Muscle of arm (tissue), 14 donors: ENCODE measurements at places on chromosomes 12 and 14. TPM values are rescaled to one million over a fixed set of nuclear protein-coding genes. Genes with fewer than 3 reads are reported as not detected.

The DIO3 gene
- polyA plus RNA-seq = 4.3 TPM

The SYNDIG1L gene
- 0.11 TPM for polyA plus RNA-seq

The STYK1 gene
- not detected for polyA plus RNA-seq

DNA sequence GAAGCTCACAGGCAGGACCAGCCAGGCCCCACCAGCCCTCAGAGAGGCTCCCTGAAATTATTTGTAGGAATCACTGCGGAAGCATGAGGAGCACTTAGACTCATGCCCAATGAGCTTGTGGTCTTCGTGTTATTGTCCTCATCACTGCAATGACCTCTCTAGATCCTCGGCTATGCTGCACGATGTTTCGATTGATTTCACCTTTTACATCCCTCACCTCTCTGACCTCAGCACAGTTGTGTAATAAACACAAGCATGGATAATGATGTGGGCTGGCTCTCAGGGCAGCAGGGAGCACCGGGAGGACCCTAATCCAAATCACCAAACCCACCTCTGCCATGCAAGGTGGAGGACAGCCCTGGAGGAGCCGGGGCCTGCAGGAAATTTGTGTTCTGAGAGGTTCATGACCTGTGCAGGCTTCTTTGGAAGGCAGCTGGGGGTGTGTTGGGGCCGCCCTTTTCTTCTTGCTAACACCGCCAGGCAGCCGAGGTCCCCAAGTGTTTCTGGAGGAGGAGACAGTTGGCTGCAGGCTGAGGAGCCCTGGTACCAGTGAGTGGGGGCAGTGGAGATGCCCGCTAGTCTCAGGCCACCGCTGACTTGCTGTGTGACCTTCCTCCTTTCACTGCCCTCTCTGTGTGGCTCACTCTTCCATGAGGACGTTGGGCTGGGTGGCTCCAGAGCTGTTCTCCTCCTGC lies 29.5 kb upstream of the EML1 start:
- no peak for DNase-seq

DNA sequence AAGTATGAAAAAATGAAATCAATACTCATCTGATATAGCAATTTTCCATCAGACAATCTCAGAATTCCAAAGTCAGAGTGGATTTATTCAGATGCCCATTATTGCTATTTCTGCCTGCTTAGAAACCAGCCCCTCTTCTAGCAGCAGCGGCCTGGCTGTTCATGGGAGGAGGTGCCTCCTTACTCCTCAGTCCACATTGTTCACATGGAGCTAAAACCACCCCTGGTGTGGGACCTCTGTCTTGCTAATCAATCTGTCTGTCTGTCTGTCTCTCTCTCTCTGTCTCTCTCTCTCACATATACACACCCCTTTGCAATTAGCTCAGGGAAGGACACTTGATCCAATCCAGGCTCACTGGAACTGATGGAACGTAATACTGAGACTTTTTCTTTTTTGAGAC lies 176.1 kb downstream of the APAF1 start:
- DNase-seq = no peak

GRCh38 chr12:83388551-83388950 lies 701.8 kb downstream of the TMTC2 start:
- no peak for DNase-seq

DNA sequence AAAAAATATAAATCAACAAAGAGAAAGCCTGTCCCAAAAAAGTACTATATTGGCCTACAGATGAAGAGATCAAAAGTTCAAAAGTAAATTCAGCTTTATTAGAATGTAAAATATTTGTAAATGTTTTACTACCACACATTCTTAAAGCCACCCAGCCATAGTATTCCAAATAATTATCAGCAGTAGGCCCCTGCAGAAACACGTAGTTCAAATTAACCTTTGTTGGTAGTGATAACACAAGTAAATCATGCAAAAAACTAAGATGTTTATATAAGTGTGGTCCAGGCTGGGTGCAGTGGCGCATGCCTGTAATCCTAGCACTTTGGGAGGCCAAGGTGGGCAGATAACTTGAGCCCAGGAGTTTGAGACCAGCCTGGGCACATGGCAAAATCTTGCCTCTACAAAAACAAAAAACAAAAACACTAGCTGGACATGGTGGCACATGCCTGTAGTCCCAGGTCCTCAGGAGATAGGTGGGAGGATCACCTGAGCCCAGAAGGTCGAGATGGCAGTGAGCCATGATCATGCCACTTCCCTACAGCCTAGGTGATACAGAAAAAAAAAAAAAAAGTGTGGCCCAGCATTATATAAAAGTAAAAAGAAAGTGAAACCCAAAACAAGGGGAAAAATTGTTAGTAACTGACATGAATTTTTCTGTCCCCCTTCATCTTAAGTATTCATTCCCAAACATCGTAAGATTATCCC lies 17.9 kb downstream of the SPTLC2 start:
- no peak for DNase-seq

DNA sequence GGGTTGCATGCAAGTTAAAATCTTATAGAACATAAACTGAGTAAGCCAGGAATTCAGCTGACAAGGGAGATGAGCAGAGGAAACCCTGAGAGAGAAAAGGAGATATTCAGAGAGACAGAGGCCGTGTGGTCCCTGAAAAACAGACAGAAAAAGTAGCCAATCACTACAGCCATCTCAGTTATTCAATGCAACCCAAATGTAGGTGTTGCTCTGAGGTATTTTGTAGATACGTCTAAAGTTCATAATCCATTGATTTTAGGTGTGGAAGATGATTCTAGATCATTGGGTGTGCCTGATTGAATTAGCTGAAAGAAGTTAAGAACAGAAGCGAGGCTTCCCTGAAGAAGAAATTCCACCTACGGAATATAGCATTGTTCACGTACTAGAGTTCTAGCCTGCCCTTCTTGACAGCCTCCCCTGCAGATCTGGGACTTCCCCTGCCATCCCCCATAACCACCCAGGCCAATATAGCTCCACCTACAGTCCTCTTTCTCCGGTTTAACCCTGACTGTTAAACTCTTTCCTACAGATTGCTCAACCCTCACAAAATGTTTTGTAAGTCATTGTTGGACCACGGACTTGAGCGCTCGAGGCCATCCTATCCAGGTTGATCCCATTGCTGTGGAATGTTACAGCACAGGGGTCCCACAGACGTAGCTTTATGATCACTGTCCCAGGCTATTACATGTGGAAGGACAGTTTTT lies 21.7 kb downstream of the AICDA start:
- no peak for DNase-seq

- no peak for DNase-seq
Observed at GRCh38 chr14:93533437-93533836, 102.7 kb downstream of the UNC79 start.

DNA sequence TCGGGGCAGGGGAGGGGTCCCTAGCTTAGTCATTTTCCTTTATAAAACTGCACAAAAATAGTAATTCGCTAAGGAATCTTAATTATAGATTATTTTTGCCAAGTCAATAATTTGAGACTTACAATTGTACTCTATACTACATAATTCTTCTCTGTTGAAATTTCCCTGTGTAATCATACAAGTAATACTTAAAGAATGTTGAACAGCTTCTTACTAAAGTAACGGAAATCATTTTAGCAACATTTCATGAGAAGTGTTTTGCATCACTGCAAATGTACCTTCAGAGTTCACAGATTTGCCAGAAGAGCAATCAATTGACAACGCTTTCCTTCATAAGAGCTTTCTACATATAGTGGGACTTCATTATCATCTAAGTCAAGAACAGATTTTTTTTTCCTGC lies 7.9 kb upstream of the GNG2 start:
- DNase-seq = no peak
